ENCODE measurements at places on chromosomes 3 and 15.

DNA sequence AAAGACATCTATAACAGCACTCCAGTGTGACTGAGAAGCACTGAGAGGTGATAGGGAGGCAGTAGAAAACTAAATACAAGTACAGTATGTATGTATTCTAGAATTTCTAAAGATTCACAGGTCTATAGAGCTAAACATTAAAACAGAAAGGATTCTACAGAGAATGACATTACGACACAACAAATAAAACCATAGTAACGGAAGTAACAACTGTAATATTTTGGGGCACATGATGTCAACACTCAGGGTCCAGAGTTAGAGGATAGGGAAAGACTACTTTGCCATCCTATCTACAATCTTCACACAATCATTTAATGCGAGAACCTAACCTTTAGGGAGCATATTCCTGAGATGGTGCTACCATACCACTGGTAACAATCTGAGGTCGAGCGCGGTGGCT lies 13.6 kb downstream of the UBXN7 start:
- DNase-seq: no peak

DNA sequence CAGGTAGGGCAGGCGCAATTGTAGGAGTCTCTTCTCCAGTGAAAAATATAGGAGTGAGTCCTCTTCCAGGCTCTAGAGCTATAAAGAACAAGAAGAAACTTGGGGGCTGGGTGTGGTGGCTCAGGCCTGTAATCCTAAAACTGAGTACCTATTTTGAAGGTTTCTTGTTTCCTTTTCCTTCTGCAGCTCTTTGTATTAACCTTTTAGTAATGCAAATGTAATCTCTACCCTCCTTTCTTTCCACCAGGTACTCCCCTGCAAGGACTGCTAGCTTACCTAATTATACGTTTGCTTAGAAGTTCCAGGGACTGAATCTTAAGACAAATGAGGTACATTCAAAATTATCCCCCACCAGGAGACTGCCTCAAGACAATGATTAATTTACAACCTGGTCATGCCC lies 75.9 kb downstream of the CD47 start:
- no peak for DNase-seq

- DNase-seq: no peak
These were observed 147.5 kb downstream of the NTRK3 start for GRCh38 chr15:88108991-88109390.

- DNase-seq: no peak
These were observed 24.2 kb downstream of the ZXDC start for GRCh38 chr3:126451511-126451910.

- peak; percentile 79 for DNase-seq
These were observed 75.0 kb downstream of the MAGEF1 start for GRCh38 chr3:184636741-184637316.

- no peak for DNase-seq
These were observed 1.5 kb downstream of the ABCC5 start for GRCh38 chr3:184016169-184016570.

DNA sequence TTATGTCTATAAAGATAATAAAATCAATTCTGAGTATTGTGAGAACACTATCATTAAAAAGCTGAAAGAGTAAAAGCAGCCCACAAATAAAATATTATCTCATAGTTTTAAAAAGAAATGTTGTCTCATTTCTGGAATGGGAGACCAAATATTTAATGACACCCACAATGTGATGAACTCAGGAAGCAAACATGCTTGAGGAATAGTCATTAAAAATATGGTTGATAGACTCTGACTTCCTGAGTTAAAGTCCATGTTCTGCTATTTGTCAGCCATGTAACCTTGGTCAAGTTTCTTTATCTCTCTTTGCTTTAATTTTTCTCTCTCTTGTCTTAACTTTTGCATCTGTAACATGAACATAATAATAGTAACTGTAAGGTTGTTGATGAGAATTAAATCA lies 35.5 kb upstream of the CHMP2B start:
- DNase-seq: no peak

GRCh38 chr15:58269455-58270414 lies 131.6 kb downstream of the AQP9 start:
- peak; percentile 62 for DNase-seq

GRCh38 chr15:96171853-96172296 lies 158.6 kb upstream of the NR2F2 start:
- no peak for DNase-seq

DNA sequence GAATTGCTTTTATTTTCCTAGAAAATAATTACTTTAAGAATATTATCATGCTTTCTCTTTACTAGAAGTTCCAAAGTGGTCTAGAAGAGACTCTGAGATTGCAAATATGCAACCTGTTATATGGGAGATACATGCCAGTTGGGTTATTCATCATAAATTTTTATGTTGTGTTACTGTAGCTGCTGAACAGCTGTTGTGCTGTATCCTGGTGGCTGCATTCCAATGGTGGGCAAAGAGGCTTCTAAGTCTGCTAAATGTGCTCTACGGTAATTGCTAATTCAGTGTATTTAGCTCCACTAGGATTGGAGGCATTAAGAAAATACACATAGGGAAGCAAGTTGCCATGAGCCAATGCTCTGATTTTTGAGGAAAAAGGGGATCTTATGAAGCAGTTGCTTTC lies 409.0 kb downstream of the TUSC7 start:
- no peak for DNase-seq

DNA sequence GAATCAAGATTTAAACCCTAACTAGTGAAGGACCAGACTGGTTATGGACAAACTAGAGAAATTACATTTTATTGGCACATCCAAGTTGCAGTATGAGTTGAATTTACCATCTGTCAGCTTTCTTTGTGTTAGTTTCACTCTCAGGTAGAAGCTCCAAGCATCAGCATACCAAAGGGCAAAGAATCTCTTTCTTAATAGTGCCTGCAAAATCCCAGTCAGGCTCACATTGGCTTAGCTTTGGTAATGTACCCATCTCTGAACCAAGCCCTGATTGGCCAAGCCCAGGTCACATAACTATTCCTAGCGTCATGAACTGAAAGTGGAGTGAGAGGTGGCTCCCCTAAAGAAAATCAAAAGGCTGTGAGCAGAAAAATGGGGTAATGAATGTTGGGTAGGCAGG lies 66.9 kb downstream of the CCNL1 start:
- DNase-seq: no peak

- DNase-seq: no peak
These were observed 539.4 kb downstream of the IGSF11 start for GRCh38 chr3:118495206-118495605.

DNA sequence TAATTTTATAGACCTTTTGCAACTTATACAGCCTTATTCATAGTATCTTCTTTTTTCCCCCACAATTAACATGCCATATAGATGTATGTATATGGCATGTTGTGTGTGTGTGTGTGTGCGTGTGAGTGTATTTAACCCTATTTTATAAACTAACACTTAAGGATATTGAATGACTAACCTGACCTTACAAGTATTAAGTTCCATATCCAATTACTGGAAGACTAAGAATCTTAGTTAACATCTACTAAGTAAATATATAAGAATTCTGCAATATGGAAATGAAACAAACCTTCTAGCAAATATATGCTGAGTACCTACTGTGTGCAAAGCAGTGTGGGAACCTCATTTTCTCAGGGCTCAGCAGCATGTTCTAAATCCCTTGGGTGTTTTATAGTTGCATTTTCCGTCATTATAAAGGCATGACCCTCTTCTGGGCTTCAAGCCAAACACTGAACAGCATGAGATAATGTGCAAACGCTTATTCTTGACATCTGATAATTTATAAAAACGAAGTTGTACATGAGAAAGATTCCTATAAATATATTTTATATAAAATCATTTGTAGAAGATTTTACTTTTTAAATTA lies 105.5 kb downstream of the NLGN1 start:
- DNase-seq: peak; percentile 50
